ENCODE measurements at places on chromosomes 3 and 15.

DNA sequence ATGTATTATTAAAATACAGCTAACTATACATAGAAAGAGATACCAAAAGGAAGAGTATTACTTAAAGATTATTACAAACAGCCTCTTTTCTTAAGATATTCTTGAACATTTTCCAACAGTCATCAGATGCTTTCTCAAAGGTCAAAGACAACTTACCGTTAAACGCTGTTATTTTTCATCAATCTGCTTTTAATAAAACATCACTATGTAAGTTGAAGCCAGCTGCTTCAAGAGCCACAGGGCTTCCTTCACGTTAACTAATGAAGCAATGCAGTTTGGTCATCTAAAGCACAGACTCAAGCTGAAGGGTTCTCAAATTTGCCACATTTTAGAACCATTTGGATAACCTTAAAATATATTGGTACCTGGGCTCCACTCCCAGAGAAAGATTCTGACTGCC, 578.8 kb downstream of the ROBO2 start:
- no peak for DNase-seq

DNA sequence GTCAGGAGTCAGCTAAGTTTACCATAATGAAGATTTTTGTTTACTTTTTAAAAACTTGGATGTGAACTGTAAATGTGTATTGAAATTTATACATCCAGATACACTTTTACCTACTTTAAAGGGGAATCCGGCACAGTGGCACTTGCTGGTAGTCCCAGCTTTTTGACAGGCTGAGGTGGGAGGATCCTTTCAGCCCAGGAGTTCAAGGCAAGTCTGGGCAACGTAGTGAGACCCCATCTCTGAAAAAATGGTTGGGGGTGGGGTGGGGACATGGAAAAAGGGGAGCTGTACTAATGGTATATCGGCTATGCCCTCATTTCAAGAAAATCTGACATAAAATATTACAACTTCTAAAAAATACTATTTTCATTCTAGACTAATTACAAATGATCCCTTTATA, 95.8 kb upstream of the CGNL1 start:
- DNase-seq: no peak

GRCh38 chr3:107062787-107063186, 314.5 kb upstream of the CCDC54 start:
- no peak for DNase-seq

- no peak for DNase-seq
These were observed 117.5 kb downstream of the MBNL1 start for GRCh38 chr3:152386208-152386607.

DNA sequence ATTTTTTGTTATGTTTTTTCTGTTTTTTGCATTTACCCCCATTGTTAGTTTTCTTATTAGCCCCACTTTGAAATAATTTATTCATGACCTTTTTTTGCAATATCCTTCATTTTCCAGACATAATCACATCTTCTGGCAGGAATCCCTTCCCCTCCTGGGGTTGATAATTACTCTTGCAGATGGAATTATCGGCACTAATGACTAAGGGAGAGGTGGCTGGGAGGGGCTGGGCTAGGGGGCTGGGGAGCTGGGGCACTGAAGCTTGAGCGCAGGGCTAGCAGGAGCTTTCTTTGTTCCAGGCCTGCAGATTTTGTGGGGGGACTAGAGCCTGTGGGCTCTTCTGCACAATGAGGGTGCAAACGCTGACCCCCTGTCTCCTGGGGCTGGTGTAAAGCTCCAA, 77.8 kb downstream of the RAB11A start:
- no peak for DNase-seq

GRCh38 chr3:46350262-46350565, 3.7 kb upstream of the CCR2 start:
- no peak for DNase-seq

DNA sequence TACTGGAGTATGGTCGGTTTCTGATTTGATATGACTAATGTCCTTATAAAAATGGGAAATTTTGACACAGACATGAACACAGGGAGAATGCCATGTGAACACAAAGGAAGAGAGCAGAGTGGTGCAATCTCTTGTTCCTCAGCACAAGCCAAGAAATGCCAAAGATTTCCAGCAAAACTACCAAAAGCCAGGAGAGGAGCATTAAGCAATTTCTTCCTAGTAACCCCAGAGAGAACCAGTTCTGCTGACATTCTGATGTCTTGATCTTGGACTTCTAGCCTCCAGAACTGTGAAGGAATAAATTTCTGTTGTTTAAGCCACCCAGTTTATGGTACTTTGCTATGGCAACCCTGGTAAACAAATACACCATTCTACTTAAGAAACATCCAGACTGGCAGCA, 227.8 kb upstream of the MRPL3 start:
- DNase-seq: no peak

- no peak for DNase-seq
These were observed 8.7 kb downstream of the U2SURP start for GRCh38 chr3:143010024-143010423.

GRCh38 chr15:45469027-45469426, 53.5 kb downstream of the SLC30A4 start:
- no peak for DNase-seq

DNA sequence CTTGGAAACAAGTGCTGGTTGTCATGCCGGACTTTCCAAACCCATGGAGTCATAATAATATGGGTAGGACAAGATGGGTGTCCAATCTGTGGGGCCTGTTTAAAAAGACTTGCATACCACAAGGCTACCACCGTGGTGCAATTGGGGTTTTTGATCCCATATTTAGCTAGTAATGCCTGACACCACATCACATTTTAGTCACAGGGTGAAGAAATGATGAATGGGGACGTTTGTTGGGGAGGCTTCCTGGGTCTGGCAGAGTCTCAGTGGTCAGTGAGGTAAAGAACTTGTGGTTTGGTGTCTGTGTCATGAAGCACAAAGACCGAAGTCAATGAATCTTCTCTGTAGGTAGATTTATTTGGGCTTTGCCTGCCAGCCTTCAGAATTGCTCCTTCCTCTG, 31.0 kb downstream of the P3H2 start:
- DNase-seq: no peak

DNA sequence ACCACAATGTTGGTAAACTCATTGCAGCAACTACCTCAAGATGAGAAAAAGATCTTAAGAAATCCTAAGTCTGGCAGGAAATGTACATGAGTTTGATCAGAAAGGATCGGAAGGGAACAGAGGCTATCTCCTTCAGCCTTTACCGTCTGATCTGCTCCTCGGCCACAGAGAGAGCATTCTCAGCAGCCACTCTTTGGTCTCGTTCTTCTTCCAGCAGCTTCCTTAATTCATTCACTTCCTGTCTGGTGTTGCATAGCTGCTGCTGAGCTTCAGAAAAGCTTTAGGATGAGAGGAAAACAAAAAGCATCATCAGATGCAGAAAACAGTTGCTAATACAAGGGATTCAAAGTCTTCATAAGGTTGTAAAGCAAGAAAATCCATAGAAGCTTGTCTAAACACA, 6.6 kb upstream of the HCLS1 start:
- DNase-seq: no peak

GRCh38 chr3:185687271-185687878, 101.3 kb downstream of the SENP2 start:
- no peak for DNase-seq

DNA sequence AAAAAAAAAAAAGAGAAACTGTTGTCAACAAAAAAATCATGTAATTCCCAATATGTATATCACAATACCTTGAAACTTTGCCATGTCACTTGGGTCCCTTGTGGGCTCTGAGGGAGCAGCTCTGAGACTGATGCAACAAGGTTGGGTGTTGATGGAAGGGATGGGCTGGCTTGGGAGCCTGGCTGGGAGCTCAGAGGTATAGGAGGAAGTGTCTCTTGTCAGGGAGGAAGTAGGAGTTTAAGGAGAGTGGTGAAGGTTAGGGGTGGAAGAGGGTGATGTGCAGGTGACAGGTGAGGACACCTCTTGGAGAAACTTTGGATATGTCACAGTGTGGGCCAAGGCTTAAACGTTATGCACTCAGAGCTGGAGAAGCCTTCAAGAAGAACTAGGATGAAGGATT, 2.0 kb upstream of the TM6SF1 start:
- no peak for DNase-seq

- DNase-seq: no peak
These were observed 431.6 kb downstream of the MAGI1 start for GRCh38 chr3:65607101-65607500.

GRCh38 chr15:71596672-71597071, 213.7 kb upstream of the NR2E3 start:
- no peak for DNase-seq

DNA sequence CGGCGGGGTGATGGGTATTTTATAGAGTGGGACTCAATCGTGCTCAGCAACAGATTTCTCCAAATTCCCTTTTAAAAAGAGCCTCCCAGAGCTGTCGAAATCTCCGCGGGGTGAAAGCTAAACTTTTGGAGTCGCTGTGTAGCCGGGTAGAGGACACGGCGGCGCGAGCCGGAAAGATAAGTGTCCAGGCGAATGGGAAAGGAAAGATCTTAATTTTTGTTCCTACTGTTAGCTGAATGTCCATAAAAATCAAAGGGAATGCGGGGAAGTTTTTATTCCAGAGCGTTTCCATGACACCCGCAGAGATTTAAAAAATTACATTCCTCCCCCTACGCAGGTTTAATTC, 9.1 kb downstream of the EOMES start:
- no peak for DNase-seq

- DNase-seq: no peak
These were observed 933 bp upstream of the APEH start for GRCh38 chr3:49673121-49673714.

- DNase-seq: no peak
These were observed 44.3 kb upstream of the UBE2E1 start for GRCh38 chr3:23761440-23761896.

DNA sequence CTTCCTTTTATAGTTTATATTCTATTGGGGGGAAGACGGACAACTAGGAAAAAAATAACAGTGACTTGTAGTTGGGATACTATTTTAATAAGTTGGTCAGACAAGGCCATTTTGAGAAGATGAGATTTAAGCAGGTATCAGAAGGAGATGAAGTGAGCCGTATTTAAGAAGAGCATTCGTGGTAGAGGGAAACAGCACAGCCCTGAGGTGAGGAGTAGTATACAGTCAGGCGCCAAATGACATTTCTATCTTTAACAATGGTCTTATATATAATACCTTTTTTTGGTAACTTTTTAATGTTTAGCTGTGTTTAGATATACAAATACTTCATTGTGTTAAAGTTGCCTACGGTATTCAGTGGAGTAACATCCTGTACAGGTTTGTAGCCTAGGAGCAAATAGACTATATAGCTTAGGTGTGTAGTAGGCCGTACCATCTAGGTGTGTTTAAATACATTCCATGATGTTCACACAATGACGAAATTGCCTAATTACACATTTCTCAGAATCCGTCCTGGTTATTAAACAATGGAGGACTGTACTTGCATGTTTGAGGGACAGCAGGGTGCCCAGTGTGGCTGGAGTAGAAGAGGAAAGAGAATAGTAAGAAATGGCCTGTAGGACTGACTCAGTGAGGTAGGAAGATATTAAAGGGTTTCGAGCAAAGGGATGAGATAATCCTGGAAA, 1.6 kb downstream of the NKTR start:
- no peak for DNase-seq

DNA sequence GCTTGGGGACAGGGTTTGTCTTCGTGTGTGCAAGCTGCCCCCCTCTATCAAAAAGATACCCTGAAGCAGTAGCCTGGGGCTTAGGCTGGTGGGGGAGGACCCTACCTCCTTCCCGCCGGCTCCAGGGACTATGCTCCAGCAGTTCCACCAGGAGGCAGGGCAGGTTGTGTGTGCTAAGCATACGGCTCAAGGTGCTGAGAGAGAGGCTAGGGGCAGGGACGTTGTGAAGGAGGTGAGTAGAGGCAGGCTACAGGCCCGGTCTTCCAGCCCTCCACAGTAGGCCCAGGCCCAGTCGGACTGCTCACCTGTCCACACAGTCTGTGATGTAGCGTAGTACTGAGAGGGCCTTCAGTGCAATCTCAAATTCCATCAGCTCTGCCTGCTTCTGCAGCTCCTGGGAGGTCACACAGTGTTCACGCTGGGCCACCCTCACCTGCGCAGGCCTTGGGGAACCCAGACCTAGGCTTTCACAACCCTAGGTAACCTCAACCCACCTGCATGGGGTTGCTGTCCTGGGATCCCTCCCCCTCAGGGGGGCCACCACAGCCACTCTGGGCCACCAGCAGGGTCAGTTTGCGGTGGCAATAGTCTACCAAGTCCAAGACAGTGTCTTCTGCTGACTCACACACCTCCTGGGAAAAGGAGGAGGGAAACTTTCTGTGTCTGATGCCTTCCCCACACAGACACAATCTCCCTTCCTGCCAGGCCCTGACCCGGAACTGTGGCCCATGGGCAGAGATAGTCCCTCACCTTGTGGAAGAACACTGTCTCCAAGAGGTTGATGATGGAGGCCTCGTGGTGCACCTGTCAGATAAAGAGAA, 2.4 kb upstream of the RASSF1 start:
- DNase-seq: no peak

GRCh38 chr15:85925649-85926237, 131.0 kb upstream of the KLHL25 start:
- DNase-seq: no peak

DNA sequence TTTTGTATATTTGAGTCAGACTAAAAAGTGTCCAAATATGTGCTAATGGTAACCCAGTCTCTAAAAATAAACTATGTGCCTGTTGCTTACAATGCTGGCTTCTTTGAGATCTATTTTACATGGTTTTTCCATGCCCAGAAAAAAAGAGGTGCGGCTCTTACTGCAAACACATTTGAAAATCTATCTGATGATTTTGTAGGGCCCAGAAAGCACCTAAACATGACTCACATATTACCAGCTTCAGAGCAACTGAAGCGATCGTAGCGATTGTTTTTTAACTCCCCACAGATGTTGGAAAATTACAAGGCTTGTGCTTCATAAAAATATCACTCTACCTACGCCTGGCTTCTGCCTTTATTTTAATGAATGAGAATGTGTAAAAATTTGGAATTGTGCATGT, 53.5 kb downstream of the SUCNR1 start:
- no peak for DNase-seq

DNA sequence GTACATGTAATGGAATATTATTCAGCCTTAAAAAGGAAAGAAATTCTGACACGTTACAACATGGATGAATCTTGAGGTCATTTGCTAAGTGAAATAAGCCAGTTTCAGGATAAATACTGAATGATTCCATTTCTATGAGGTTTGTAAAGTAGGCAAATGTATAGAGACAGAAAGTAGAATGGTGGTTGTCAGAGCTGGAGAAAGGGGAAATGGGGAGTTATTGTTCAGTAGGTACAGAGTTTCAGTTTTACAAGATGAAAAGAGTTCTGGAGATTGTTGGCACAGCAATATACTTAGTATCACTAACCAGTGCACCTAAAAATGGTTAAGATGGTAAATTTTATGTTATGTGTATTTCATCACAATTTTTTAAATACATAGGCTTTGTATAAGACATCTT, 60.6 kb downstream of the USP8 start:
- DNase-seq: no peak

DNA sequence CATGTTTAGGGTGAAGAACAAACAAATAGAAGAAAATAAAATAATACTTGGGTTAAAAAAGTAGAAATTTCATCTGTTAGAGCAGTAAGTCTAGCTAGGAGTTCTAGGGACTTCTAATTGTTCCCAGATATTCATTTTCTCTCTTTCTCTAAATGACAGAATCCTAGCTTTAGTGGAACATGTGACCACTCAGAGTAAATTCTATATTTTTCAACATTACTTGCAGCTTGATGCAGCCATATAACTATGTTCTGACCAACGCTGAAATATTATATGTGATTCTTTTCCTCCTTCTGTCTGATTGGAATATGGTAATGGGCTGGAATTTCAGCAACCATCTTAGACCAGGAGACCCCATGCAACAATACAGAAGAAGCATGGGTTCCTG, 8.1 kb downstream of the PTX3 start:
- DNase-seq: no peak
